Stimulated activated CD4-positive, alpha-beta T cell treated with anti-CD3 and anti-CD28 coated beads, Interleukin-1b, Interleukin-23, amount 100 ng/mL, for 48 hours (primary cell): ENCODE measurements at places on chromosomes 4 and X.

- DNase-seq = no peak
Observed at GRCh38 chr4:168538632-168539031, 41.8 kb downstream of the PALLD start.

DNA sequence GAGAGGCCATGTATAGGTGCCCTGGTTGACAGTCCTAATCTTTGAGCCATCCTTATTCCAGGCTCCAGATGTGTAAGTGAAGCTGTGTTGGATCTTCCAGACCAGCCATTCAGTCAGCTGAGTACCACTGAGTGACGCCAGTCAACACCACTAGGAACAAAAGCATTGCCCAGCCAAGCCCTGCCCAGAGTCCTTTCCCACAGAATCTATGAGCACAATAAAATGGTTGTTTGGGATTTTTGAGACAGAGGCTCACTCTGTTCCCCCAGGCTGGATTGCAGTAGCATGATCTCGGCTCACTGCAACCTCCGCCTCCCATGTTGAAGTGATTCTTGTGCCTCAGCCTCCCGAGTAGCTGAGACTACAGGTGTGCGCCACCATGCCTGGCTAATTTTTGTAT lies 262.5 kb downstream of the BCOR start:
- no peak for DNase-seq

GRCh38 chr4:40628888-40629287 lies 776 bp downstream of the RBM47 start:
- no peak for DNase-seq

GRCh38 chr4:3364199-3364598 lies 71.4 kb downstream of the RGS12 start:
- DNase-seq = no peak

DNA sequence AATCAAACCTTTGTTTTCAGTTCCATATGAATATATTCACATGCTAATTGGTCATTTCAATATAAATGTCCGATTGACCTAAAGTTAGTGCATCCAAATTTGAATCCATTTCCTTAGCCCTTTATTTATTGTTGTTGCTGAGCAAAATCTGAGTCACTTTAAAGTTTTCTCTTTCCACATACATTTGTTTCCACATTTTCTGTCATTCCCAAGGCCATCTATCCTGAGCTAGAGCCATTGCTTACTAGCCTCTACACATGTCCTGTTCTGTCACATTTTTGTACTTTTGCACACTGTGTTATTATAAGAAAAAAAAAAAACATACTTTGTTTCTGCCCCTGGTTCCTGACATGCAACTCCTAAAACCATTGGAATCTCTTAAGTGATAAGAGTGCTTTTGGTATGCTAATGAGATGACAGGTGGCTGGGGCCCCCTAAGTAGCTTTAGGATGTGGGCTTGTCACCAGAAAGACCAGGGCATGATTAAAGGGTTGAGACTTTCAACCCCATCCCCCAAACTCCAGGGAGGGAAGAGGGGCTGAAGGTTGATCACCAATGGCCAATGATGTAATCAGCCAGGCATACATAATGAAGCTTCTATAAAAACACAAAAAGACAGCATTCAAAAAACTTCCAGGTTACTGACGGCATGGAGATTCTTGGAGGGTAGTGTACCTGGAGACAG lies 353.3 kb upstream of the MAGEB16 start:
- no peak for DNase-seq

DNA sequence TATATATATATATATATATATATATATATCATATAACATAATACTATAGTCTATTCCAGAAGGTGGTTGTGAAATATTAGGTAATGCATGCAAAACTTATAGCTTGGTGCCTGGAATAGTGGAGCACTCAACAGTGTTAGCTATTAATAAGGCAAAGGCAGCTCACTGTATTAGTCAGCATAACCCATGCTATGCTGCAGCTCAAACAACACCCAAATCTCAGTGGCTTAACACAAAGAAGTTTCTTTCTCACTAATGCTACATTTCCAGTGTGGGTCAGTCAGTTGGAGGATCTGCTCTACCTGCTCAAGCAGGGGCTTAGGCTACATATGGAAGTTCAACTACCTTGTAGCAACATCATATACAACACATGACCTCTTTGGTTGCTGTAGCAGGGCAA lies 5.2 kb upstream of the RPGR start:
- DNase-seq = no peak

- no peak for DNase-seq
Observed at GRCh38 chrX:53241558-53241957, 16.6 kb upstream of the KDM5C start.

DNA sequence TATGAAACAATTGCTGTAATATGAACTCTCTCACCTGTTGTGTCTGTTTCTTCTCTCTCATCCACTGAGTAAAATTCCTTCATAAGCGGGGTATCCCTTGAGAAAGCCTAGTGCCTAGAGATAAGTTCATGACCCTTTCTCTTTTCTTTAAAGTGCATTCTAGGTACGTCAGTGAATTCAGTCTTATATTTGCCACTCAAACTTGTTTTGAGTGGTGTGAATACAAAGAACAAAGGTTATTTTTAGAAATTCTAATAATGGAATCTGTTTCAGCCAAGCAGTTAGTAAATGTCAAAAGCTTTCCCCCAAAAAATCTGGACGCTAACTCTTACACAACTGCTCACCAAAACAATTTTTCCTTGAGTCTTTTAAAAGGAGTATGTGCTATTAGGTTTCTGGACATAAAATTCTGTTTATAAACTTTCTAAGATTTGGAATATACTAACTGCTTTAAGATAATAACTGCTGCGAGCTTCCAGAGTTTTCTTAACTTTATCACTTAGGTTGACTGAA lies 112.0 kb downstream of the VEGFC start:
- DNase-seq = no peak

GRCh38 chrX:53253293-53254020 lies 27.9 kb downstream of the IQSEC2 start:
- no peak for DNase-seq

GRCh38 chrX:120791013-120791643 lies 84.5 kb downstream of the CT47B1 start:
- DNase-seq = no peak

DNA sequence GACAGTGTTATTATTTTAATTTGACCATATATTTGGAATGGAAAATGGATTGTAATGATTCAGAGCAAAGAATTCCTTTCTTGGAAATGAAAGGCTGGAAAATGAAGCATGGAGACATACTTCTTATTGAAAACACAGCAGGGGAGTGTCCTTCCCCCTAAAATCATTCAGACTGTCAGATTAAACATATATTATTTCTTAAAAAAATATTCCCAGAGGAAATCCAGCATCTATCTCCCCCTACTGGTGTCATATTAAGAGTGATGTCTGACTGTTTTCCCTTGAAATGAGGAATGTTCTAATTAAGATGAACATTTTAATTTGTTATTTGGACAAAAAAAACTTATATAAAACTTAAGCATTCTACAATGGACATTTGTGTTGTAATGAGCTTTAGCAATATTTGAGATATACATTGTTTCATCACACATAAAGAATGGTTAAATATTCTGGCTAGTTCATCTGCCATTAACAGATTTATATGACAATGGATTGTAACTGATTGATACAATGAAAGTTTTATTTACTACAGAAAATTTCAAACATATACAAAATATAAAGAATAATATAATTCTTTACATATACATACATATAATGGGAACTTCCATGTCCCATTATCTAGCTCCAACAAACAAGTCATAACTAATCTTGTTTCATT lies 264.6 kb downstream of the SPRY1 start:
- no peak for DNase-seq

DNA sequence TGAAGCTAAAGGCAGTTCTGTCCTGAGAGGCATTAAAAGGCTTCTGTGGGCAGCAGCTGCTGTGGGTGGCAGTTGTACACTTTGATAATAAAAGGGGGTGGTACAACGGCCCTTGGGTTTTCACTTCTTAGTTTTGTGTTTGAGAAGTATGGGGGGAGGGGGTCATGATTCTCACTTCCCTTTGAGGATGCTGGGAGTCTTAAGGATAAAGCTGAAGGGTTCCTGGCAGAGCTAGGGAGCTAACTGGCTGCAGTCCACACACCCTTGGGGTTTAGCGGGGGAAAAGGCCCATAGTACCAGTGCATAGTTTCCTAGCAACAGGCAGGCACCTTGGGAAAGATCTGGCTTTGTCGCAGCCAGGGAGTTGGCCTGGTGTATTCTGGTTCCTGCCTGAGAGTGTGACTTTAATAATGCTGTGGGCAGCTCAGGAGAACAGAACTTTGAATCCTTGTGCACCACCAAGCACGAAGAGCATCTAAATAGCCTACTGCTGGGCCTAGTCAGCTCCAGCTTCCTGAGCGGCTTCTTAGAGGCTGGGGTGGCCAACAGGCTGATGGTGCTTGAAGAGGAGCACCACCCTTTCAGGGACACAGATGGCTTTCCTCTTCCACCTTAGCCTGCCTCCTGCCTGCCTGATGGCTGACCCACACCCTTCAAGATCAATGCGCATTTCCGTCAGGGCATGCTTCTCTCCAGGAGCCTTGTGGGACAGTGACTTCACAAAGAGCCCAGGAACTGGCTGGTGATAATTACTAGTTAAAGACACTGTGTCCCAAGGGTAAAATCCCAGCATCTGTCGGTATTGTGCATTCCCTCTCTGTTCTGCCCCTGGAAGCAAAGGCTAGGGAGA lies 12.5 kb downstream of the ZBTB33 start:
- DNase-seq = no peak

DNA sequence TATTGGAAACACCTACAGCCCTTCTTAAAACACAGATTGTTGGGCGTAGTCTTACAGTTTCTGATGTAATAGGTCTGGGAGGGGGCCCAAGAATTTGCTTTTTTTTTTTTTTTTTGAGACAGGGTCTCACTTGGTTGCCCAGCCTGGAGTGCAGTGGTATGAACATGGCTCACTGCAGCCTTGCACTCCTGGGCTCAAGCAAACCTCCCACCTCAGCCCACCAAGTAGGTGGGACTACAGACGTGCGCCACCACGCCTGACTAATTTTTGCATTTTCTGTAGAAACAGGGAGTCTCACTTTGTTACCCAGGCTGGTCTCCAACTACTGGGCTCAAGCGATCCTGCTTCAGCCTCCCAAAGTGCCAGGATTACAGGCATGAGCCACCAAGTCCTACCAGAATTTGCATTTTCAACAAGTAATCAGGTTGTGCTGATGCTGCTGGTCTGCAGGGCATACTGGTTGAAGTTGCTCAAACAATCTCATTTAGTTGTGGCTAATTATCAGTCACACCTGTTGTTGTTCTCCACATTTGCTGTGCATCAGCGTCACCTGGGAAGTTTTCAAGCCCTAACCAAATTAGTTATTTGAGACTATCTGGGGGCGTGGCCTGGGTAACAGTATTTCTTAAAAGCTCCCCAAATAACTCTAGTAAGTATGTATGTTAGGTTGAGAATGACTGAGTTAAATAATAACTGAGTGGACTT lies 14.0 kb downstream of the TMEM154 start:
- DNase-seq = no peak

GRCh38 chr4:110073053-110073845 lies 125.2 kb downstream of the ELOVL6 start:
- DNase-seq = no peak

GRCh38 chr4:127362686-127363085 lies 270.1 kb upstream of the INTU start:
- no peak for DNase-seq

GRCh38 chr4:176833400-176834175 lies 40.9 kb upstream of the VEGFC start:
- no peak for DNase-seq

GRCh38 chr4:73127839-73128453 lies 58.4 kb upstream of the COX18 start:
- no peak for DNase-seq

DNA sequence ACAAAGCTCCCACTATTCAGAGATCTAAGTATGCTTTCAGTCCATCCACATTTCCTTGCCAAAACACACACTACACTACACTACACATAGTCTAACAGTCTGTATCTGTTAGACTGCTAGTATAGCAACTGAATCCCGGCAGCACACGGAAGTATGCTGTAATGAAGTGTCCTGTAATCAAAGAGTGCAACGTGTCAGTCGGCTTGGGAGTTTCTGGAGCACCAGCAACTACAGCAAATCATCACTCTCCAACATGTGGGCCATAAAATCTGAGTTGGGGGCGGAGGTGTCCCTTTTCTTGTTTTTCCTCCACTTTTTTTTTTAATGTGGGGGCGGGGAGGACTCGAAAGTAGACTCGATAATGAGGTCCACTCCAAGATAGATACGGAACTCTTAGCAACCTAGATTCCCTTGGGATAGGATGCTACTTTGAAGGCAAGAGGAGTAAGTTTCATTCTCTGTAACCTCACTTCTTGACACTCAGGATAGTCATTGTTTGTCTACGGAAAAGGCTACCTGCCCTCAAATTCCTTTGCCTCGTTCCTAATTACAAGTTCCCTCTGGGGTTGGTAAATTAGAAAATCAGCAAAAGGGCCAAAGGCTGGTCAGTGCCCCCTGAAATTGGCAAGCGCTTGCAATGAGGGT lies 722 bp downstream of the SLC10A7 start:
- DNase-seq = peak; percentile 16

- DNase-seq = no peak
Observed at GRCh38 chr4:140829825-140830224, 73.6 kb upstream of the TBC1D9 start.

DNA sequence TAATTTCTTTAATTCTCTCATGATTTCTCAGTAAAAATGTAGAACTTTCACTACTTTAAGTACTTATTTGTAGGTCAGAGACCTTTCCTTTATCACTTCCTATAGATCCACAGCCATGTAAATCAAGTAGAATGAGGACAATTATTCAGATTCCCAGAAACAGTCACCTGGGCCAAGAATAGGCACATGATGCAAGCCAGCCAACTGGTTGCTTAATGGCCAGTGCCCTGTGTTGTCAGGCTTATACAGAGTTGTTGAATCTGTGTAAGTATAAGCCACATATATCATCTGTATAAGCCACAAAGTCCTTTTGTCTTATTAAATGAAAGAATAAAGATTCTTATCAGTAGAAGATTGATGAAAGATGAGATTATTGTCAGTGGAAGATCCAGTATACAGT lies 5.2 kb downstream of the BANK1 start:
- no peak for DNase-seq

DNA sequence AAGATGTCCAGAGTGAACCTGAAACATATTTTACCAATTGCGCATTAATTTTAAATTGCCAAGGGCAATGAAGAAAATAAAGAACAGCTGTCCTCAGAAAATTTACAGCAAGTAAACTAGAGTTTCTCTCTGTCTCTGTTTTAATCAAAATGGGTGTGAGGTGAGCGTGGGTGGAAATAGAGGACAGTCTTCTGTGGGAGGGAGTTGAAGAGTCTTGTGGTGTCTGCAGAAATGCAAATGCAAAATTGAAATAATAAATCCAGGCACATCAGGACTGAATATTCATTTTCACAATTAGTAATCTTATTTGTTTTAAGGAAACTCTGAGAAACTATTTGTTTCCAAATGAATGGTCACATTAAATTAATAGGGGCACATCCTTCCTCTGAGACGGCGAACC lies 192.0 kb downstream of the ARHGAP10 start:
- DNase-seq = no peak

DNA sequence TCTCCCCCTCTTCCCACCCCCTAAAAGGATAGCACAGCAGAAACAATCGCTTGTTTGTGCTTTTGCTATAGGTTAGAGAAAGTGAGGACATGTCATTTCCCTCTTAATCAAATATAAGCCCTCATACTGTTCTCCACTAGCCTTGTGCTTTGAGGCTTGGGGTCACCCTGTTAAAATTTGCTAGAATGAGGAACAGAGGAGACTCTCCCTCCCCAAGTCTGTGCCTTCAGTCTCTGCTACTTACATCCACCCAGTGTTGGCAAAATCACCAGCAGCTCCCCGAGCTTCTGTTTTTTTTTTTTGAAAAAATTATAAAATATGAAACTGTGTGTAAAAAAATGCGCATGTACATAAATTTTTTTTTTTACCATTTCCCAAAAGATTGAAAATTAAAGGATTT lies 19.3 kb downstream of the KLF3 start:
- DNase-seq = no peak

- no peak for DNase-seq
Observed at GRCh38 chrX:117538178-117539089, 578.2 kb downstream of the KLHL13 start.
